ENCODE measurements at places on chromosomes 12 and 14.

DNA sequence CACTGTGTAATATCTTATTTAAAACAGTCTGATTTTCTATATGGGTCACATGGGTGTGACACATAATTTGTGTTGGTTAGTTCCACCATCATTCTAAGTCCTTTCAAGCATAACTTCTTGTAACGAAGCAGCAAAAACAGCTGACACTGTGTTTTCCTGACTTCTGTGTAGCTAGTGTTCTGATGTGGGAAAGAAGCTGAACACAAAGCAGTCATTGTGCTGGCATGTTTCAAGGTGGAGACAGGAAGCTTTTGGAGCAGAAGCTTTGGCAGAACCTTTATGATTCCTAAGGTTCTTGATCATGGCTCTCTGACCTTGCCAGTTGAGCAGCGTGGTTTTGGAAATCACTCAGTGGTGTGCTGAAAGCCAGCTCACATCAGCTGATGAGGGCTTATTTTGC lies 351.7 kb upstream of the MDGA2 start:
- DNase-seq = no peak

DNA sequence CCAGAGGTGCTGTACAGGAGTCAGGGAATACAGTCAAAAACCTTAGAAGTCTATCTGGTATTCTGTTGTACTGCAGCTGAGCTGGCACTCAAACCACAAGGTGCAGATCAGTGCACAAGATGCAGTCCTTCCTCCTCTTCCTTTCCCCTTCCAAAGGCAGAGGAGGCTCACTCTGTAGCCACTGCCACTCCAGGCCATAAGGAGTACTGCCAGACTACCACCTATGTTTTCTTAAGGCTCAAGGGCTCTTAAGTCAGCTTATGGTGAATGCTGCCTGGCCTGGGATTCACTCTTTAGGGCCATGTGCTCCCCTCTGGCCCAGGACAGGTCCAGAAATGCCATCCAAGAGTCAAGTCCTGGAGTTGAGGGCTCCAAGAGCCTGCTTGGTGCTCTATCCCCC lies 200.3 kb downstream of the CRADD start:
- no peak for DNase-seq

DNA sequence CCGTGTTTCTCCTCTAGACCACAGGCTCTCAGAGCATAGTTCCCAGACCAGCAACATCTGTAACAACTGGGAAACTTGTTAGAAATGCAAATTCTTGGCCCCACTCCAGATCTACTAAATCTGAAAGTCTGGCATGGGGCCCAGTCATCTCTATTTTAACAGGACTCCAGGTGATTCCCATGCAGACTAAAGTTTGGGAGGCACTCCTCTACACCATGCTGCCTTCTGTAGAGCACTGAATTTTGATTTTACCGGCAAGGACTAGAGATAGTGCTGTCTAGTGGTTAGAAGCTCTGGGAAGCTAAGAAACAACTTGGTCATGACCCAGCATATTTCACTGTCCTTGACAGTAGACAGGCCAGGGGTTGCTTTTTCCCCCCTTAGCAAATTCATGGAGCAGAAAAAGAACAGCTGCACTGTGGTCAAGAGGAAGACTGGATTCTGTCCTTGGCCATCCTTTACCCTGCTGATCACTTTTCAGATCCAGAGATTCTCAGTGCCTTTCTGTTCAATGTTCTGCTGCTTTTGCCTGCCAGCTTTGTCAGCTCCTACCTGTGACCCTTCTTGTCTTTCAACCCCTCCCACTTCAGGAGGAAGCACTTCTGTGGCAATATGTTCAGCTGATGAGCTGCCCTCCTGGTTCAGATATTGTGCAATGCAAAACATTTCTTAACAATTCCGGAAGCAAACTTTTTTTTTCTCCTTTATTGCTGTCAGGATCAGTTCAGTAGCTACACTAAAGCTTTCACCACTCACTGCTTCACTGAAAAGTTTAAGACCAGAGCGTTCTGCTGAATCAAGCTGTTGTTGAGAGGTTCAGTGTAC lies 133.8 kb upstream of the NUDT4 start:
- no peak for DNase-seq

GRCh38 chr14:21703357-21704326 lies 30.0 kb upstream of the OR4E1 start:
- DNase-seq = no peak

- no peak for DNase-seq
Measured at GRCh38 chr12:96140174-96140573, 54.0 kb upstream of the ELK3 start.

DNA sequence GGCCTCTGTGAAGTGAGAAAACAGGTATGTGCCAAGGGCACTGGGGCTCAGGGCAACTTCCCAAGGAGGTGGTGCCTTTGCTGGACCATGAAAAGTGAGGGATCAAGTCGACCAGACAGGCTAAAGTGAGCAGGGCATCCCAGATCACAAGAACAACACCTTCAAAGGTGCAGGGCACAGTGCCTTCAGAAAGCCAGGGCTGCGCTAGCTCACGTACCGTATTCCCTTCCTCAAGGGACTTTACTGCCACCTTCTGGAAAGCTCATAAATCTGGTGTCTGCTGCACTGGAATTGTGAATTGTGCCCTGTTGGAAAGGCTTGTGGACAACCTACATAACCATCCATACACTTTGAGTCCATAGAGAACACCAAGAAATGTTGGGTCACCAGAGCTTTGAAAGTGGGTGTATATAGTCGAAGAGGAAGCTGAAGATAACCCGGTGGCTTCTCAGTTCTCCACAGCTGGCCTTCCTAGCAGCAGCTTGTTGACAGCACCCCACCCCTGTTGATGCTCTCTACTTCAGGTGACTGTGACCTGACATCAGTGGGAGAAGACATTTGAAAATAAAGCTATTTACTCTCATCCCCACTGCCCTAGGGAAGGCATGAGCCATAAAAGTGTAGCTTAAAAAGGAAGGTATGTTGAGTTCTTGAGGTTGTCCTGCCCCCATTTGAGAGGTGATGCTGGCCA lies 24.5 kb downstream of the FIGNL2 start:
- no peak for DNase-seq

- no peak for DNase-seq
Measured at GRCh38 chr14:63545431-63545830, 2.3 kb upstream of the PPP2R5E start.

GRCh38 chr12:75550401-75551240 lies 39.2 kb upstream of the KRR1 start:
- no peak for DNase-seq
